ENCODE measurements at places on chromosomes 6 and 20. TPM values are rescaled to one million over a fixed set of nuclear protein-coding genes. Genes with fewer than 3 reads are reported as not detected.

GRCh38 chr6:169993861-169994481 is 242.5 kb downstream of the ERMARD start:
- no peak for DNase-seq
- H3K36me3 ChIP-seq: no peaks in the 10 kb centered on the region
- no peak overlapping the region for H3K4me3 ChIP-seq
- no peak overlapping the region for H3K27ac ChIP-seq
- no peaks in the 10 kb centered on the region for H3K4me1 ChIP-seq
- H3K27me3 ChIP-seq: no peaks in the 10 kb centered on the region

DNA sequence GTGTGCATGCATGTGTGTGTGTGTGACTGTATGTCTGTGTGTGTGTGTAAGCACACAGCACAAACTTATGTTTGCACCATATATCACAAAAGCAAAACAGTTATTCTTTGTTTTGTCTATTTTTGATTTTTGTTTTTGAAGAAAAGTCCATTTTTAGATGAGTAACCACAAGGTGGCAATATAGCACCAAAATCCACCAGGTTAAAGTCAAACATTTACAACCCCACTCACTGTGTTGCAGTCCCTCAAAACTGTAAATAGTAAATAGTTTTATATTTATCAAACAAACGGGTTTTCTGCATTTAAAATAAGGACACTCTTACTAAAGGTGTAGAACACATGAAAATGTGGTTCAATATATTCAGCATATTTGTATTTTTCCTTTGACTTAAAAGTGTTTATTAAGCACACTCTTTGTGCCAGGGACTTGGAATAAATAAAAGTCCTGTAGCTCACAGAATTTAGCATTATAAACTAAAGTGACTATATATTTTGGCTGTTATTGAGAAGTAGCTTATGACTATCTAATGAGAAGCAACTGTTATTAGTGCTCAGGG is 118.5 kb downstream of the GFRAL start:
- no peaks in the 10 kb centered on the region for H3K4me1 ChIP-seq
- no peak overlapping the region for H3K4me3 ChIP-seq
- H3K27me3 ChIP-seq: no peaks in the 10 kb centered on the region

DNA sequence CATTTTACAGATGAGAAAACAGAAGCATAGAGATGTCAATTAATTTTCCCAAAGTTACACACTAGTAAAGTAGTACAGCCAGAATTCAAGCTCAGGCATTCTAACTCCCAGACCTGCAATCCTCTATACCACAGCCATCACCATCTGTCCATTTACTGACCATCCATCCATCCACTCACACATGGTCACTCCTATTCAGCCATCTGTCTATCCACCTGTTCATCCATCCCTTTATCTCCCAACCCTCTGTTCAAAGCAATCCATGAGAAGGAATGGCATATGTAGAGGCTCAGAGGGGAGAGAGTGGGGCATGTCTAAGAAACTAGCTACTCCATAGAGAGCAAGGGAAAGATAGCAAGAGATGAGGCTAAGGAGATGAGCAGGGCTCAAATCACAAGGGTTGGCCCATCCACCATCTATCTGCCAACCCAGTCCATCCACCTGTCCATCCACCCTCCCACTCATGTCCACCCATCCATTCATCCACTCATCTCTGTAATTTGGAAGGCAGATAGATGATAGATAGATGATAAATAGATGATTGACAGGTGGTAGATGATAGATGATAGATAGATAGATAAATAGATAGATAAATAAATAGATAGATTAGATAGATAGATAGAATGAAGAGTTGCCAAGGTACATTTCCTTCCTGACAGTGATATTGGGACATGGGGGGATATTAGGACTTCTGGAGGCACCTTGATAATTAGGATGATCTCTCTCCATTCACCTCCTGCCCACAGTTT is 12.2 kb upstream of the C6orf132 start:
- no peaks in the 10 kb centered on the region for H3K36me3 ChIP-seq
- H3K4me1 ChIP-seq: no peaks in the 10 kb centered on the region
- no peak overlapping the region for H3K27ac ChIP-seq
- DNase-seq: no peak

- H3K27ac ChIP-seq: no peak overlapping the region
- H3K36me3 ChIP-seq: no peaks in the 10 kb centered on the region
- no peaks in the 10 kb centered on the region for H3K27me3 ChIP-seq
- no peak overlapping the region for H3K4me3 ChIP-seq
- no peaks in the 10 kb centered on the region for H3K4me1 ChIP-seq
Measured at GRCh38 chr6:66376001-66376400, 669.0 kb upstream of the EYS start.

DNA sequence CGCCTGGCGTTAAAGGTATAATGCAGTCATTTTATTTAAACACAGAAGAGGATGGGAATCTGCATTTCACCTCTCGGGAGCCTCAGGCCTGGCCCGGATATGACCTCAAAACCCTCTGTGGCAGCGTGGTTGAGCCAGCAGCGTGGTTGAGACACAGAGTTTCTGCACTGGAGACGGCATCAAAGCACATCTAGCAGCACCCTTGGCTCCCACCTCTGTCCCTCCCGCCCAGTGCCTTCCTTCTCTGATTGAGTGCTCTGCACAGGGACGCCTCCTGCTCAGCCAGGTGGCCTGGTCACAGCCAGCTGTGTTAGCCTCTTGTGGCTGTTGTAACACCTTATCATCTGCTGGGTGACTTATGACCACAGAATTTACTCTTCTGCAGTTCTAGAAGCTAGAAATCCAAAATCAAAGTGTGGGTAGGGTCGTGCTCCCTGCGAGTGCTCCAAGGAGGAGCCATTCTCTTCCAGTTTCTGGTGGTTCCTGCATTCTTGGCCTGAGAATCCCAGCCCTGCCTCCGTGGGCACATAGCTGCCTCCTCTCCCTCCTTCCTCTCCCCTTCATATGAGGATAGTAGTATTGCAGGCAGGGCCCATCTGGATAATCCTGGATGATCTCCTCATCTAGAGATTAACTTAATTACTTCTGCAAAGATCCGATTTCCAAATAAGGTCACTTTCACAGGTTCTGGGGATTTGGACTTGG is 156.7 kb downstream of the SYCP2 start:
- H3K27ac ChIP-seq: no peak overlapping the region
- H3K27me3 ChIP-seq: no peaks in the 10 kb centered on the region
- H3K36me3 ChIP-seq: no peaks in the 10 kb centered on the region
- H3K4me3 ChIP-seq: no peak overlapping the region
- no peak for DNase-seq

GRCh38 chr6:35415065-35415891 is 36.9 kb upstream of the FANCE start:
- peaks cover 12% of the 10 kb centered on the region for H3K36me3 ChIP-seq
- DNase-seq: peak; percentile 56
- no peak overlapping the region for H3K4me3 ChIP-seq
- peak overlapping the region; percentile 46 for H3K27ac ChIP-seq
- no peaks in the 10 kb centered on the region for H3K27me3 ChIP-seq
- peaks cover 11% of the 10 kb centered on the region for H3K4me1 ChIP-seq

GRCh38 chr6:7692453-7692784 is 33.5 kb upstream of the BMP6 start:
- no peaks in the 10 kb centered on the region for H3K36me3 ChIP-seq
- no peak overlapping the region for H3K27ac ChIP-seq

- no peak for DNase-seq
- no peaks in the 10 kb centered on the region for H3K36me3 ChIP-seq
- H3K27me3 ChIP-seq: peaks cover 98% of the 10 kb centered on the region
- no peak overlapping the region for H3K27ac ChIP-seq
- no peaks in the 10 kb centered on the region for H3K4me1 ChIP-seq
- no peak overlapping the region for H3K4me3 ChIP-seq
Measured at GRCh38 chr20:22574545-22575086, 9.8 kb downstream of the FOXA2 start.

DNA sequence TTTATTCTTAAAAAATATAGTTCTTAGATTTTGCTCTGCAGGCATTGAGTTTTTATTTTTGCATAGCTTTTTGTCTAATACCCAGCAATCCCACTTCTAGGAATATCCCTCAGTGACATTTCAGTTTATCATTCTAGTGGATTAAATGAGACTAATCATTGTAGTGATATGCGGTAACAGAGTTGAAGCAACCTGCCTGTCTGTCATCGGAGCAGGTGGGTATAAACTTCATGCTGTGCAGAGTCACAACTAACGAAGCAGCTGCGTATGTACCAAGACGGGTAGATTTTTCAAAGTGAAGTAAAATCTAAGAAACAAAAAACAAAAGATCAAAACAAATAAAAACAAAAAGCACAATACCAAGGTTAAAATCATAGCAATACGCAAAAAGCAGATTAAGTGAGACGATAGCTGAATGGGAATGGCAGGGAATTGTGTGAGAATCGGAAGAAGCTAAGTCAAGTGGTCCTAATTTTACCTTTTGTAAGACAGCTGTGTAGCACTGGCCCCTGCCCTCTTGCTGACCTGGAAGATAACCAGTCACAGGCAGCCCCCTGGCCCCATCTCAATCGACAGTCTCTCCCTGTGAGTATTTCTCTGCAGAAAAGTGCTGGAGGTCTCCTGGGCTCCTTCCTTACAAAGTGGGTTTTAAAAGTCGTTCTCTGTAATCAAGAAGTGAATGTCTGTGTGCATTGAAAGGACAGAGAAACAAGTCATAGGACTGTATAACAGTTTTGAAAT is 169.2 kb downstream of the OR2B2 start:
- no peak overlapping the region for H3K4me3 ChIP-seq
- H3K4me1 ChIP-seq: no peaks in the 10 kb centered on the region
- peaks cover 52% of the 10 kb centered on the region for H3K27me3 ChIP-seq
- no peak overlapping the region for H3K27ac ChIP-seq

GRCh38 chr20:47981222-47981621 is 195.9 kb upstream of the SULF2 start:
- no peaks in the 10 kb centered on the region for H3K36me3 ChIP-seq
- no peaks in the 10 kb centered on the region for H3K4me1 ChIP-seq
- H3K4me3 ChIP-seq: no peak overlapping the region
- no peak overlapping the region for H3K27ac ChIP-seq

GRCh38 chr6:137800762-137801161 is 66.3 kb upstream of the TNFAIP3 start:
- no peaks in the 10 kb centered on the region for H3K36me3 ChIP-seq
- no peak overlapping the region for H3K27ac ChIP-seq
- no peaks in the 10 kb centered on the region for H3K27me3 ChIP-seq

GRCh38 chr20:50750145-50750671 is 18.8 kb downstream of the PARD6B start:
- no peak overlapping the region for H3K4me3 ChIP-seq
- H3K27me3 ChIP-seq: no peaks in the 10 kb centered on the region
- H3K36me3 ChIP-seq: no peaks in the 10 kb centered on the region

DNA sequence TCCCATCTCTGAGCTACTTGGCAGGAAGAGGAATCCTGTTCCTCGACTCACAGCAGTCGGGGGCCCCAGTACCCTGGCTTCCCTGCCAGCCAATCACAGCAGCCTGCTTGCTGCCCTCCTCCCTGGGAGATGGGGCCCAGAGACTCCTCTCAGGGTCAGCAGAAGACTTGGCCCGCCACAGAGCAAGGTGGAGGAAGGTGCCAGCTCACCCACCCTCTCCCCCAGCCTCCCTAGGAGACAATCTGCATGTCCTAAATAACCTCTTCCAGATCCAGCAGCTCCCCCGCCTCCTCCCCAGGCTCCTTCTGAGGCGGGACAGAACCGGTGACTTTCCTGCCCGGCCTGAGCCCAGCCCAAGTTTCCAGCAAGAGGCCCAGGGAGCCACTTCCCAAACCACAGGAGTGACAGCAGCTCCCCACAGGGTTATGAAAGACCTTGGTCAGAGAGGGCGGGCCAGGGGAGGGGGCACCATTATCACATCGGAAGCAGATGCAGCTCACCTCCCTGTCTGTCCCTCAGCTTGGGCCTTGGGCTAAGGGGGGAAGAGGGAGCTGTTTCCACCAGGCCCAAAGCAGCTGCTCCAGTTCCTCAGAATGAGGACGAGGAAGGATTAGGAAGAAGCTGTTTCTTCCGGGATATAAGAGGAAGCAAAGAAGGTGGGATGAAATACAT is 2.3 kb downstream of the CCND3 start:
- H3K4me3 ChIP-seq: peak overlapping the region; percentile 97
- peaks cover 13% of the 10 kb centered on the region for H3K36me3 ChIP-seq
- H3K4me1 ChIP-seq: peaks cover 27% of the 10 kb centered on the region
- peak overlapping the region; percentile 53 for H3K27ac ChIP-seq

- H3K4me1 ChIP-seq: peaks cover 5% of the 10 kb centered on the region
- DNase-seq: peak; percentile 89
- H3K36me3 ChIP-seq: no peaks in the 10 kb centered on the region
- no peaks in the 10 kb centered on the region for H3K27me3 ChIP-seq
Measured at GRCh38 chr20:25859649-25860530, 163.2 kb upstream of the ZNF337 start.

GRCh38 chr20:4483961-4484360 is 237.7 kb upstream of the PRND start:
- no peaks in the 10 kb centered on the region for H3K36me3 ChIP-seq
- H3K27ac ChIP-seq: no peak overlapping the region
- no peaks in the 10 kb centered on the region for H3K27me3 ChIP-seq
- no peak for DNase-seq

DNA sequence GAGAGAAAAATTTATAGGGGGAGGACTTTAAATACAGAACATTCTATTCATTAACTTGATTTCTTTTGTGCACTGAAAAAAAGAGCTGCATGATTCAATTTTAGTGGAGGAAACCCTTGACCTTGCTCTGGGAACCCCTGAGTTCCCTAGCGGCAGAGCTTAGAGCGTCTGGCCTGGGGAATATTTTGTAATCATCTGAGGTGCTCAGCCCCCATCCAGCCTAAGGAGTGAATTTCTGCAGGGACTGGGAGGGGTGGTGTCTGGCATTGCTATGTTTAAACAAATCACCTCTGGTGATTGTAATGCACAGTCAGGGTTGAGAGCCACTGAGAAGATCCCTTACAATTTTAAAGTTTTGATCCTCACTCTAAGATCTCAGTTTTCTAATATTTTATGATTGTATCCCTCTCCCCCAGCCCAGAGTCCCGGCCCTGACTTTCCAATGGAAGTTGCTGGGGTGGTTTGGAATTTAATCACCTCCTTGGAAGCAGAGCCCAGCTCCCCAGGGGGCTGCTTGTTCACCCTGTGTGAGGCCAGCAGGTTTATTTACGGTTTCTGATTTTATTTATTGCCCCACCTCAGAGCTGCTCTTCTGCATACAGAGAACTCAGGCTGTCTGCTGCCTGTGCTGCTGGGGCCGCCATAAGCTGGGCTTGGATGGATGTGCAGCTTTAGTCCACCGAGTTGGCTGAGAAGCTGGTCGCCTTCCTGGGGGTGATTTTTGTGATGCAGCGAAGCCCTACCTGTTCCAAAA is 263.1 kb downstream of the LRFN2 start:
- H3K27me3 ChIP-seq: no peaks in the 10 kb centered on the region
- peaks cover 9% of the 10 kb centered on the region for H3K4me1 ChIP-seq
- no peak for DNase-seq
- no peaks in the 10 kb centered on the region for H3K36me3 ChIP-seq

The FRS3 gene
- 5.5 TPM for total RNA-seq

The DLL1 gene
- 4.7 TPM for total RNA-seq

The DLK2 gene
- total RNA-seq: not detected

The CRYBG1 gene
- 0.91 TPM for total RNA-seq

The ARG1 gene
- 0.19 TPM for total RNA-seq

The SNAI1 gene
- total RNA-seq: 0.75 TPM

The CFB gene
- total RNA-seq: 3.3 TPM
